ENCODE measurements at places on chromosomes 3 and 15. TPM values are rescaled to one million over a fixed set of nuclear protein-coding genes. Genes with fewer than 3 reads are reported as not detected.

CRYGS gene
- total RNA-seq, result 7.0 TPM

SPG21 gene
- 57.9 TPM for total RNA-seq

GPR87 gene
- total RNA-seq, result 0.70 TPM

DZIP1L gene
- total RNA-seq, result 0.23 TPM

GNL3 gene
- total RNA-seq, result 158 TPM

RAB6B gene
- total RNA-seq, result 7.2 TPM

P3H2 gene
- not detected for total RNA-seq

ZNF385D gene
- not detected for total RNA-seq

GOLGA8S gene
- 0.07 TPM for total RNA-seq

KBTBD13 gene
- not detected for total RNA-seq

LRRK1 gene
- total RNA-seq, result 0.74 TPM

DNA sequence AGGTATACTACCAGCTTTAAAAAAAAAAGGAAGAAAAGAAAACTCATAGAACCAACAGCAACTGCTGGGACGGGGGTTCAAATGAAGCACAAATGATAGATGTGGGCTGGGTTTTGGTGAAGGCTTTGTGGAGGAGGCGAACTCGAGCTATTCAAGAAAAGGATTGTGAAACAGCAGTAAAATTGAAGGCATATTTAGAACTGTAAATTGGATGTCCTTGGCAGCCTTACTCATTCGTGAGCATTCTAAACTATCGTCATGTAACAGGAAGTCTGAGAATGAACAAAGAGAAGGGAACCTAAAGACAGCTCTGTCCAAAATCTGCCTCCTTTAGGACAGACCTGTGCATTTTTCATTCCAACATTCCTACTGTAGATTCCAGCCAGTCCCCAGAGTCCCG is 97.8 kb downstream of the LARS2 start:
- no peak for DNase-seq

GRCh38 chr3:150515210-150515609 is 31.1 kb downstream of the SERP1 start:
- DNase-seq, result no peak

DNA sequence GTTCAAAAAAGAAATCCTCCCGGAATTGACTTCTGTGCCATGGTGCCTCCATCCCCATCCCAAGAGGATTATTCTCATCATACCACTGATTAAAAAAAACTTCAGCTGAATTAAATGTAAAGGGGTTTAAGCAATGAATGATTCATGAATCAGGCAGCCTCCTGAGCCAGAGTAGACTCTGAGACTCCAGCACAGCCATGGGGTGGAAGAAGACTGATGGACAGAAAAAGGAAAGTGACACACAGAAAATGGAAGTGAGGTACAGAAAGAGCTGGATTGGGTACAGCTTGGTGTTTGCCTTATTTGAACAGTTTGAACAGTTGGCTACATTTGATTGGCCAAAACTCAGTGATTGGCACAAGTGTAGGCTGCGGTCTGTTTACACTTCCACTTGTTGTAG is 224.8 kb upstream of the ATP10A start:
- no peak for DNase-seq

GRCh38 chr3:160941885-160942494 is 163.2 kb downstream of the B3GALNT1 start:
- DNase-seq, result peak; percentile 64

- no peak for DNase-seq
Observed at GRCh38 chr3:110533089-110533488, 538.5 kb upstream of the NECTIN3 start.

DNA sequence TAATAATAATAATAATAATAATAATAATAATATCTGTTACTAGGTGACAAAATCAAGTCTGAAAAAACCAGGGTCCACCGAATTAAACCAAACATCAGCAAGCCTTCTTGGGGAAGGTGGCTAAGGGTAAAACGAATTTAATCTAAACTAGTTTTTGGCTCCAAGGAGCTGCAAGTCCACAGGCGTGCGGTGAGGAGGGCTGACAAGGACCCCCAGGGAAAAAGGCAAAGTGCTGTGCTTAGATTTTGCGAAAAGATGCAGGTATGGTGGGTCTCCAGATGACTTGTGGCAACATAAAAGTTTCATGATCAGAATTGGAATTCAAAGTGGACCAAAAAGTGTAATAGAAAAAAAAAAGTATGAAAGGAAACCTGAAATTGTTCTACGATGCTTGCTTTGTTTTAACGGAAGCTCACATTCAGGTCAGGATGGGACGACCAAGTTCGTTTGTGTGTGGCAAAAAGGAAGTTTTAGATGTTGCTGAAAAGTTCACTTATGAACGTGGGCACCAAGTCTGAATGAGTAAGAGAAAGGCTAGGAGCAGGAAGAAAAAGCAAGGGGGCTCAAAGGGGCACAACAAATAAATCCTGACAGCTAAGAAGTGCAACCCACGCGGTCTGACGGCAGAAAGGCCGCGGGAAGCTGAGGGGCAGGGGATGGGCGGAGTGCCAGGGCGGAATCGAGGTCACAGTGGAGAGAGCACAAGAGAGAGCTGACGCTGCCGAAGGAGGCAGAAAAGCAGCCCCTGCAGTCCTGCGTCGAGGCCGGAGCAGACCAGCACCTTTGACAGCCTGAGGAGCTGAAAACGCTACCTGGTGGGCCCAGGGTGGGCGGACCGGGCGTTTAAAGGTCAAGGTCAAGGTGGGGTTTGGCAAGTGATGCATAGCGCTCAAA is 1.1 kb downstream of the WDR82 start:
- DNase-seq, result peak; percentile 88

DNA sequence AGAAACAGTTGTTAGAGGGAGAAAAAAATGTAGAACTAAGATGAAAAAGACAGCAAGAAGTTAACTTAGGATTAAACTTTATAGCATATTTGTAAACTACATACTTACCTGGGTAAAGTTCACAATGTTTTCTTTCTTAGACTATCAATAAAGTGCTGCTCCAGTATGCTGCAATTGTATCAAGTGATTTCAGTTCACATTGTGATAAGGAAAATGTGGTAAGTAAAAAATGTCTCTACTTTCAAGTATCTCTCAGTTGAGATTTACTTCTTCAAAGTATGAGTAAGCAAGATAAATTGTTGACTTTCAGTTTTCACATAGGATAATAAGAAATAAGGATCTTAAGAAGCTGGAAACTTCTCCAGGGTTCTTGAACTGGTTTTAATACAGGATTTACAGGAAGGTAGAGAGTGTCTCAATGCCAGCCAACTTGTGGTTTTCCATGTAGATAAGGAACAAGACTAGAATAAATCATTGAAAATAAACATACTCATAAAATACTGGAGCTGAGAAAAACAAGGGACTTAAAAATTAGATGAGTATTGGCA is 528.8 kb downstream of the UNC13C start:
- no peak for DNase-seq

DNA sequence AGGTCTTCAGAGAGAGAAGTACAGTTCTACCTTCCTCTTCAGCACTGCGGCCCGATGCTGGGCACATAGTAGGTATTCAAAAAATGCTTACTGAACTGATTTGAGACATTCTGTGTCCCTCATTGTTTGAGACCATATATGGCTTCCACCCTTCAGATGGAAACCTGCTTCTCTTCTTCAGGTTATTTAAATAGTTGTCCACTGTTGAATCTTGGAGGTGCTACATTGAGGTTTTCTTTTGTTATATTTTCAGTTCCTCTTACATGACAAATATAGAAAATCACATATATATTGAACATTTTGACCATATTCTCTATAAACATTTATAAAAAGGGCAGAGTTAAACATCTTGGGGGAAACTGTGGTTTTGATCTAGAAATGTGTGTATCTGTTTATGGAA is 200.2 kb upstream of the LRRC3B start:
- DNase-seq, result no peak

DNA sequence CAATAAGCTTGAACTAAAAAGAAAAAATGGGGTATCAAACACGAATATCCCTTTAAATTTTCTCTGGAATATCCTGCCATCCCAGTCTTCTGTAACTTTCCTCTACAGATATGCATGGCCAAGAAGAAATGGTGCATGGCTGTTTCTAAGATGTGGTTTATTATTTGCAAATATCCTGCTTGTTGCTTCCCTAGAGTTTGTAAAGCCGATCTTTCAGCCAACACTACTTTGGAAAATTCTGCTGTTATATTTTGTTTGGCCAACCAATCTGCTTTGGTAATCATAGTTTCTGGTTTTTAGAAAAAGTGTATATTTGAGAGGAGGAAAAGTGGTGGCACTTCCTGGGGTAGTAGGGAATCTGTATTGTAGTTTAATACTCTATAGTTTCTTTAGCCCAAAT is 13.9 kb downstream of the PHLDB2 start:
- no peak for DNase-seq

DNA sequence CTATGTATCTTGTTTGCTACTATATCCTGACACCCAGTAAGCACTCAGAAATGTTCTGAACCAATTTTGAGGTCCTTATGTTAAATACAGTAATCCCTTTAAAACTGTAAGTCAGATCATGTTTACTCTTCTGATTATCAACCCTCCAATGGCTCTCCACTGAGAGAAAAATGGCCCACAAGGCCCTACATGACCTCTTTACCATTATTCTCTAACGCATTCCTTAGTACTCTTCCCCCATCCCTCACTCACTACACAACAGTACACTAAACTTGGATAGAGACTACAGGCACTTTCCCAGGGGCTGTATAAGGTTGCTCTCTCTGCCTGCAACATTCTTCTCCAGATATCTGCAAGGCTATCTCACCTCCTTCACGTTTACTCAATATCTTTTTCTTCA is 1.9 kb downstream of the TOPBP1 start:
- no peak for DNase-seq

DNA sequence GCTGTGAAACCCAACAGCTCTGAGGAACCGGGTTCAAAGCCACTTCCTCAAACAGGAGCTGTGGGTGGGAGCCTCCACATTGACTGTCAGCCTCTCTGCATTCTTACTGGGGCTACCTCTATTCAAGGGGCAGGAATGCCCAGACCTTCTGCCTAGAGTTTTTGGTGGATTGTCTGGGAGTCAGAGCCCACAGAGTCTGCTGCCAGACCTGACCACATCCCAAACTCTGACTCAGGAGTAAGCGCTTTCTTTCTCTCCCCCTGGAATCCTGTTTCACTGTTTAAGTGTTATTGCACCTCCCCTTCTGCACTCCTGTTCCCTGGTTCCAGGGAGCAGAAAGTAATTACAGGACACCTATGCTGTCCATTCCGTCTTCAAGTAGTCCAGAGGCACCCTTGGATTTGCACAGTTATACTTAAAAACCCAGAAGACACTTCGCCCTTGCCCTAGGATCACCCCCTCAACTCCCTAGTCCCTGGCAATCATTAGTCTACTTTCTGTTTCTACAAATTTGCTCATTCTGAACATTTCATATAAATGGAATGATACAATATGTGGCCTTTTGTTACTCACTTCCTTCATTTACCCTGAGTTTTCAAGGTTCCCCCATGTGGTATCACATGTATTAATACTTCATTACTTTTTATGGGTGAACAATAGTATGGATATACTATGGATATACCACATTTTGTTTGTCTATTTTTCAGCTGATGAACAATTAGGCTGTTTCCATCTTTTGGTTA is 37.9 kb upstream of the TJP1 start:
- DNase-seq, result no peak

- peak; percentile 29 for DNase-seq
Observed at GRCh38 chr15:78726870-78727551, 84.3 kb downstream of the ADAMTS7 start.

GRCh38 chr3:70990723-70991122 is 592.8 kb downstream of the FOXP1 start:
- DNase-seq, result no peak

- DNase-seq, result no peak
Observed at GRCh38 chr3:123025642-123026521, 1.7 kb downstream of the SEMA5B start.

GRCh38 chr15:39266890-39267289 is 314.0 kb upstream of the THBS1 start:
- no peak for DNase-seq

DNA sequence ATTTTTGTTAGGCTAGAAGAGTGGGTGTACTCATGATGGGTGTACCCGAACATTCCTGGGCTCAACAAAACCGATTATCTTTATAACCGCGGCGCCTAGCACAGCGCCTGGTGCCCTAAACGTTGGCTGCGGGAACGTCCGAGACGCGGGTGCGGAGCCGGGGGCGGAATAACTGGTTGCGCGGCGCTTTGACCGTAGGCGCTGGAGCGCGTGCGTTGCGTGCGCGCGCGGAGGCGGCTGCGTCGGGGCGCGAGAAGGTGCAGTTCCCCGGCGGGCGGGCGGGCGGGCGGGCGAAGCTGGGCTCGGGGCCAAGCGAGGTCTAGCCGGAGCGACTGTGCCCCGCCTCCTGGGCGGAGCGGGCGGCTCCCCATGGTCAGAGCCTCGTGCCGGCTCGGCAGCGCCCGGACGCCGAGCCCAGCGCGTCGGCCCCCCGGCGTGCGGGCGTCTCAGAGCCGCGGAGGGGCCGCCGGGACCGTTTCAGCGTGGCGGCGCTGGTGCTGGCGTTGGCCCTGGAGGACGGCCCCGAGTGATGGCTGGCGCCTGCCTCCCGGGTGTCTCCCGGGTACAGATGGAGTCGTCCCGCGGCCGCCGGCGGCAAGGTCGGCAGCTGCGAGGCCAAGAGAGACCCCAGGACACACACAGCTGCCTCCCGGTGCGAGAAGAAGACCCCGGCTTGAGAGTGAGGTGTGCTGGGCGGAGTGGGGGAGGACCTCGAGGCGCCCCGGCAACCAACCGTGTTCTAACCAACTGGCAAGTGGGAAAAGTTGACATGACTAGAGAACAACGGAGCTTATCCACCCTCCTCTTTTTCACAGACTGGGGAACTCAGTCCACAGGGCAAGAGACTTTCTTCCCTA is at the start of gene PLAAT1:
Gene PLAAT1 (plus strand): TSS at position 373 of the 857 bp plus-strand sequence. CDS start 14,429 bp downstream, outside the sequence.
- peak; percentile 35 for DNase-seq

DNA sequence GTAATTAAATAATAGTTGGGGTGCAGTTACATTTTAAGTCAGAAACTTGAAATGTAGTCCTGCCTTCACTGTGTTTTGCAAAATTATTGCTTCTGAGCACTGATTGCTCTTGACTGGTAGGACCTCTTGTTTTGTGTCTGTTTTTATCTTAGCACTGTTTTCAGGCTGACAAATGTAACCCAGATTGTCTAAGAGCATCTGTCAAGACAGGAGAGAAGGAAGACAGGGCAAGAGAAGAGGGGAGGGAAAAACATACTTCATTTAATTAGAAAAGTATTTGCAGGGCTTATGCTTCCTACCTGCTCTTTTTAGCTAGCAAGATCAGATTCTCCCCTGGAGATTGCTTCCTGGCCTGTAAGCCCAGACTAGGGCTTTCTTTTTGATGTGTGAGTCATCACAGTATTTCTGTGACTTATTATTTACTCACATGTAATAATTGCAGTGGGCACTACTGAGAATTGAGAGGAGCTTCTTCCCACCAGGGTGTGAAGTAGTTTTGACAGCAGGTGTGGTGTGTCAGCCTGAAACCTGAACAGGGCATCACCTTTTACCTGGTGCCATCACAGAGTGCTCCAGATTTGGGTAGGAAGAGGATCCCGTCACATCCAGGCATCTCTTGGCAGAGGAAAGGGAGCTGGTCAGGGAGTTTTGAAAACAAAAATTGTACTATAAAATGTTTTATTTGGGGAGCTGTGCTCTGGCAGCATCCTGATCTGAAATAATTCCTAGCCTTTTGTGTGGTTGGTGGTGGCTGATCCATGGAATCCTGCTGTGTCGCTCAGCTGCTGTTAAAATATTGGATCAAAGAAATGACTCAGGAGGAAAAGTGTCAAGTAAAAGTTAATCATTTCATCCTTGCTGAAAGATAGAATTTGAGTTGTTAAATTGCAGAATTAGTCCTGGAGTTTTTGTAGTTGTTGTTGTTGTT is 98.2 kb downstream of the TMEM108 start:
- no peak for DNase-seq
